ENCODE measurements at places on chromosomes 16 and 17.

GRCh38 chr16:84449156-84450140 is 55.0 kb downstream of the MEAK7 start:
- H3K27me3 ChIP-seq, result peaks cover 8% of the 10 kb centered on the region
- no peak overlapping the region for H3K27ac ChIP-seq
- no peaks in the 10 kb centered on the region for H3K36me3 ChIP-seq
- H3K4me1 ChIP-seq, result no peaks in the 10 kb centered on the region
- no peak for DNase-seq
- no peak overlapping the region for H3K4me3 ChIP-seq

GRCh38 chr16:7946142-7946541 is 613.5 kb downstream of the RBFOX1 start:
- DNase-seq, result no peak
- no peaks in the 10 kb centered on the region for H3K27me3 ChIP-seq
- H3K4me1 ChIP-seq, result no peaks in the 10 kb centered on the region

- no peaks in the 10 kb centered on the region for H3K4me1 ChIP-seq
- H3K27me3 ChIP-seq, result no peaks in the 10 kb centered on the region
- H3K27ac ChIP-seq, result no peak overlapping the region
- DNase-seq, result no peak
- no peak overlapping the region for H3K4me3 ChIP-seq
These were observed 1.6 kb upstream of the ASPA start for GRCh38 chr17:3474212-3474611.

DNA sequence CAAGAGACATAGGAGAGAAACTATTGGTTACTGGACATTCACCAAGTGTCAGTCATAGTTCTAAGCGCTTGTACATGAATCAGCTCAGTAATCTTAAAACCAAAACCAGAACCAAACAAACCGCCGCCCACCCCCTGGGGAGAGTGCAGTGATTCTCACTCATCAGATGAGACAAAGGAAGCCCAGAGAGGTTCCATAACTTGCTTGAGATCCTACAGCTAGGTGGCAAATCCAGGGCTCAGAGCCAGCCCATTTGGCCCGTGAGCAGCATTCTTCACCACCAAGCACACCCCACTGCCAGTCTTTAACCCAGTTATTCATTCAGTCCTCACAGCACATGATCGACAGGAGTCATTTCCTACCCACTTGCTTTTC is 37.2 kb upstream of the RGS9 start:
- peak overlapping the region; percentile 63 for H3K27ac ChIP-seq
- H3K4me3 ChIP-seq, result peak overlapping the region; percentile 1
- H3K4me1 ChIP-seq, result peaks cover 16% of the 10 kb centered on the region
- H3K36me3 ChIP-seq, result no peaks in the 10 kb centered on the region

DNA sequence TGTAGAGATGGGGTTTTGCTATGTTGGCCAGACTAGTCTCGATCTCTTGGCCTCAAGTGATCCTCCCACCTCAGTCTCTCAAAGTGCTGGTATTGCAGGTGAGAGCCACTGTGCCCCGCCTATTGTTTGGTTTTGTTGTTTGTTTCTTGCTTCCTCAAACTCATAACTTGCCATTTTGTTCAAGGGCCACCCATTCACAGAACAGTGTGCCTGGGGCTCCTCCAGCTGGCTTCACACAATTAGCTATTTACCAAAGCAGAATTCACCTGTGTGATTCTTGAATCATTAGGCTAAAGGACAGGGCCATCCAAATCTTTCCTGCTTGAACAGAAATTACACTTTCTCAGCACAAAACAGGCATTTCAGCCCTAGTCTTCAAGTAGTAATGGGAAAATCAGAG is 7.2 kb downstream of the ABHD15 start:
- no peak overlapping the region for H3K27ac ChIP-seq
- no peaks in the 10 kb centered on the region for H3K27me3 ChIP-seq
- no peaks in the 10 kb centered on the region for H3K36me3 ChIP-seq
- peaks cover 17% of the 10 kb centered on the region for H3K4me1 ChIP-seq

DNA sequence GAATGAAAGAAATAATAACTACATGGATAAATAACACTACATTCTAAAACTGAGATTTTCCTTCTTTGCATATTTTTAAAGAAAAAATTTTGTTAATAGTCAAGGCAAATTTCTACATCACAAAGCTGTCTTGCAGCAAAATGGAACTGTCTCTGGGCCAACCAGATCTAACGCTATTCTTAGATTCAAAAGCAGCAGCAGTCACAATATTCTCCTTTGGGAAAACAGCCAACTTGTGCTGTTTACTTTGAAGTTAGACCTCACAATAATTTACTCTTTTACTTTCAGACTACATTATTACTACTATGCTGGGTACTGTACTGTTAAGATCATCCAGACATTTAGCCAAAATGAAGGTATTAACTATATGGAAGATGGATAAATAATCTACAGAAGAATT is 189.1 kb downstream of the CEP112 start:
- no peaks in the 10 kb centered on the region for H3K4me1 ChIP-seq
- H3K4me3 ChIP-seq, result no peak overlapping the region
- DNase-seq, result no peak
- no peaks in the 10 kb centered on the region for H3K27me3 ChIP-seq
- no peaks in the 10 kb centered on the region for H3K36me3 ChIP-seq
- H3K27ac ChIP-seq, result no peak overlapping the region
